Large intestine (tissue), 12 donors: ENCODE measurements at places on chromosomes 3 and 15.

DNA sequence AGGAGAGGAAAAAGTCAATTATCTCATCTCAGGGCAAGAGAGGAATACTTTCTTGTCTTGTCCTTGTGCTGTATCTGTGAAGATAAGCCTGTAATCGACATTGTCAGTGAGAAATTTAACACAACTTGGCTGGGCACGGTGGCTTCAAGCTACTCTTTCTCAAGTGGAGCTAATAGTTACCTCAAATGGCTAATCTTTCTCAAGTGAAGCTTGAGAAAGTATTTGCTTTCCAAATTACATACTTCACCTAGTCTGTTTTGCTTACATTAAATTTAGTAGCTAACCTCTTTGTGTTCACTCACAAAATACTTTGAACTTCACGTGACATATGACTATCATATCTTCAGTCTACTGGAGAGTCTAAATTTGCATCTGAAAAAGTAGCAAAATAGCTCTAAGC, 48.3 kb upstream of the B3GALNT1 start:
- DNase-seq, result no peak

DNA sequence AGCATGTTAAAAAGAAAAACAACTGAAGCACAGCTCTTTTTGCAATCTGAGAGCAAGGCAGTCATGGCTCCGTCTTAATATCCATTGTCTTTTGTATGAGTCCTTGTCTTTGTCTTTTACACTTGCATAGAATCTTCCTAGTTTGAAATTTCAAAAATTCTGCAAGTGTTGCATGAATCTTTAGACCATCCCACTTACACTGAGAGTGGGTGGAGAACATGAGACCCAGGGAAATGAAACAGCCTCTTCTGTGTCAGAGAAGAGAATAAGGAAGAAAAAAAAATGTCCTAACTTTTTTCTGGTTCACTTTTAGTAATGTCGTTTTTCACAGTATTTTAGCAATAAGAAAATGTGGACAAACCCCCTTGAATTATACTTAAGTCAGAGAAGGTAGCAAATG, 12.1 kb upstream of the DCLK3 start:
- DNase-seq, result no peak

- no peak for DNase-seq
Observed at GRCh38 chr3:127613406-127613805, 15.2 kb downstream of the MCM2 start.

- DNase-seq, result no peak
Observed at GRCh38 chr3:177802151-177802900, 605.0 kb upstream of the TBL1XR1 start.

DNA sequence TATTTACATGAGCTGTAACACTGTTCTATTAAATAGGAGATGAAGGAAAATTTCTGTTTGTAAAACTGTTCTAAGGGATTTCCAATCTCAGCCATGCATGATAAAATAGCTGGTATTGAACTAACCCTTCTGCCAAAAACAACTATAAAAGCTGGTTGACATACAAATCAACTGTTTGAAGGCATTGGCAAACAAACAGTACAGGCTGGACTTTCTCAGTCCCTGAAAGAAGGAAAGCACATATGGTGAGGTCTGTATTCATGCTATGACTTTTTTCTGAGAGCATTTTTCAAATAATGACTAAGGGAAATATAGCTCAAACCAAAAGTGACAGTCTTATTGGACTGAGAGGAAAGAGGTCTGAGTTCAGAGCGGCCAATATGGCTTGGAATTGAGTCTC, 117.0 kb upstream of the CCDC54 start:
- no peak for DNase-seq

DNA sequence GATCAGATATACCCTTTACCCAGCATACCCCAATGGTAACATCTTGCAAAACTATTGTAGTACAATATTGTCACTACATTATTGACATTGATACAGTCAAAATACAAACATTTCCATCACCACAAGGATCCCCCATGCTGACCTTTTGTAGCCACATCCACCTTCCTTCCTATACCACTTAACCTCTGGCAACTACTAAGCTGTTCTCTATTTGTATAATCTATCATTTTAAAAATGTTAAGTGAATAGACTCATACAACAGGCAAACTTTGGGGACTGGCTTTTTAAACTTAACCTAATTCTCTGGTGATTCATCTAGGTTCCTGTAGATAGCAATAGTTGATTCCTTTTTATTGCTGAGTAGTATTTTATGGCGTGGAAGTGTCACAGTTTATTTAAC, 29.6 kb upstream of the IFT57 start:
- no peak for DNase-seq

DNA sequence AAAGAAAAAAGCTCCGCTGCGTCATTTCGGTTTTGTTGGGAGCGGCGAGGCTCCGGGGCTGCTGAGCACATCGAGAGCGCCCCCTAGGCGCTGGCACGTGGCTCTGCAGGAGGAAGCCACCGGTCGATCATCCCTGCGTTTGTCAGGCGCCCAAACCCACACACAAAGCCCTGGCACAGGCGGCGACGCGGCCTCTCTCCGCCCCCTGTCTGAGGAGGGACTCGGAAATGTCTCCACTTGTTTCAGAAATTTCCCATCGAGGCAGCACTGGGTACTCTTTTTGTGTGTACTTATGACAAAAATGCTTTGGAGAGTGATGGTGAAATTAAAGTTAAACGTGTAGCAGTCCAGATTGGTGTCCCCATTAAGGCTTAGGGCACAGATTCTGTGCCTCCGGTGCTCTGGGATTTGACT, 407.3 kb upstream of the ONECUT1 start:
- peak; percentile 27 for DNase-seq

DNA sequence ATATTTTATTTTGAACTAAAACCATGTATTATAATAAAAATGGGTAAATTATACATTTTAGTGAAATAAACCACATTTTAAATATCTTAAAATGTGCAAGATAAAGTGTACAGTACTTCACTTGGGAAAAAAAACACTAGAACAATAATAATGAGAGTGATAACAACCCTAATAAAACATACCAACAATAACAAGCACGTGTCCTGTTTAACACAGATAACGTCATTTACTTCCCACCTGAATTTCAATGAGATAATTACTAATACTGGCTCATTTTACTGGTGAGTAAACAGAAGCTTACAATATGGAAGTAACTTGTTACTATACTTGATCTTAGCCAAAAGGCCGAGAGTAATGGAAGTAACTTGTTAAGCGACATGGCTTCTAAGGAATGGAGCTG, 110.2 kb upstream of the PRTG start:
- DNase-seq, result no peak

DNA sequence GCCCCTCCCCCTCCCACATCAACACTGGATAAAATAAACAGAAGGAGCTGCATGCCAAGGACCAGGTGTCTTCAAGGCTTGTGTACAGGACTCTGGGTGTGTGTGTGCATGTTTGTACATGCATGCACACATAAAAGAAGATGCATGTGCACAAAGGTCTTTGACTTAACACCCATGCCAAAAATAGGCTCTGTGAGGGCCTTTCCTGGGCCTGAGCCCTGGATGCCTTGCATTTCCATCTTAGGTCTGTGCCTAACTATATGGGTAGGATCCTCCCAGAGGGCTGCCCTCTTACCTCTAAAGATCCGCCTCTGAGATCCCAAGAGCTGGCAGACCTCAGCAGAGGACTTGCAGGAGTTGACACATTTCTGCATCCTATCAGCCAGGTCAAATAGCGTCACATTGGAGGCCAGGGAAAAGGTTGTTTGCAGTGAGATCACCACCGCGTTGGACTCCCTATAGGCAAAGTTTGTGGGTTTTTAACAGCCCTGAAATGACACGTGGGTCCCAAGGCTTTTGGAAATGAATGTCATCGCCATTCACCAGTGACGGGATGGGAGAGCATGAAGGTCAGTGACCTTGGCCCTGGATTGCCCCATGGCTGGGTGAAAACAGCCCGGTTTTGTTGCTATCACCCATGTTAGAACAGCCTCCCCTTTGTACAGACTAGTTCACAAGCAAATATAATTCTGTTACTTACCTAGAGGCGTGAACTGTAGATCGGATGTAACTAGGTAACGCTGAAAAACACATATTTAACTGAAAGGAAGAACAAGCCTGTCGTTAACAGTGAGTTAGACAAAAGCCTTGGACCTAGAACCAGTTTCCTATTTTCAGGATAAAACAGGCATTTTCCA, 54.0 kb downstream of the HEG1 start:
- peak; percentile 73 for DNase-seq

DNA sequence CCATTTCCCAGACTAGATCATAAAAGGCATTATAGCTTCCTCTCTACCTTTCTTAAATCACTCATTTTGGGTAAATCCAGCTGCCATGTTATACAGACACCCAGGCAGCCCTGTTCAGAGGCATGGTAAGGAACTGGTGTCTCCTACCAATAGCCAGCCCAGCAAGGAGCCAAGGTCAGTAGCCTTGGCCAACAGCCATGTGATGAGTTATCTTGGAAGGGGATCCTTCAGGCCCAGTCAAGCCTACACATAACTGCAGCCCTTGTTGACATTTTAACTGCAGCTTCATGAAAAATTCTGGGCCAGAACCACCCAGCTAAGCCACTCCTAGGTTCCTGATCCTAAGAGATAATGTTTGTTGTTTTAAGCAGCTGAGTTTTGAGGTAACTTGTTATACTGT, 29.0 kb upstream of the ZMAT3 start:
- no peak for DNase-seq

GRCh38 chr3:170043506-170043905, 5.7 kb downstream of the GPR160 start:
- no peak for DNase-seq

- DNase-seq, result no peak
Observed at GRCh38 chr3:48894516-48894915, 4.2 kb downstream of the SLC25A20 start.

GRCh38 chr15:68303560-68304436, 26.3 kb downstream of the FEM1B start:
- DNase-seq, result no peak
